ENCODE measurements at places on chromosomes 4 and X. TPM values are rescaled to one million over a fixed set of nuclear protein-coding genes. Genes with fewer than 3 reads are reported as not detected.

TRIM75 gene
- total RNA-seq, result not detected

GRCh38 chr4:36785973-36786372 is 458.6 kb upstream of the NWD2 start:
- DNase-seq, result no peak

DNA sequence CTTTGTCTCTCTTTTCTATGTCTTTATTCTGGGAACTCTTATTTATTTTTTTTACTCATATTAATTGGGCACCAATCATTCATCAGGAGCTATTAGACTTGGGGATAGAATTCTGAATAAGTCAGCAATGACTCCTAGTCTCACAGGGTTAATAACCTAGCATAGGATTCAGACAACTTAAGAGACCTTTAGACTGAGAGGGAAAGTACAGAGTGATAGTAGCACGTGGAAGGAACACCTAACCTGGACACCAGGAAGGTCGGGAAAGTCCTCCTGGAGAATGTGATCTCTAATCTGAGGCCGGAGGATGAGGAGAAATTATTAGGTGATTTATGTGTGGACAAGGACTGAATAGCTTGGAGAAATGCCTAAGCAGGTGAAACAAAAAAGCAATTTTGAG is 3.9 kb upstream of the SYNPO2 start:
- no peak for DNase-seq

MFAP3L gene
- 5.5 TPM for total RNA-seq

DNA sequence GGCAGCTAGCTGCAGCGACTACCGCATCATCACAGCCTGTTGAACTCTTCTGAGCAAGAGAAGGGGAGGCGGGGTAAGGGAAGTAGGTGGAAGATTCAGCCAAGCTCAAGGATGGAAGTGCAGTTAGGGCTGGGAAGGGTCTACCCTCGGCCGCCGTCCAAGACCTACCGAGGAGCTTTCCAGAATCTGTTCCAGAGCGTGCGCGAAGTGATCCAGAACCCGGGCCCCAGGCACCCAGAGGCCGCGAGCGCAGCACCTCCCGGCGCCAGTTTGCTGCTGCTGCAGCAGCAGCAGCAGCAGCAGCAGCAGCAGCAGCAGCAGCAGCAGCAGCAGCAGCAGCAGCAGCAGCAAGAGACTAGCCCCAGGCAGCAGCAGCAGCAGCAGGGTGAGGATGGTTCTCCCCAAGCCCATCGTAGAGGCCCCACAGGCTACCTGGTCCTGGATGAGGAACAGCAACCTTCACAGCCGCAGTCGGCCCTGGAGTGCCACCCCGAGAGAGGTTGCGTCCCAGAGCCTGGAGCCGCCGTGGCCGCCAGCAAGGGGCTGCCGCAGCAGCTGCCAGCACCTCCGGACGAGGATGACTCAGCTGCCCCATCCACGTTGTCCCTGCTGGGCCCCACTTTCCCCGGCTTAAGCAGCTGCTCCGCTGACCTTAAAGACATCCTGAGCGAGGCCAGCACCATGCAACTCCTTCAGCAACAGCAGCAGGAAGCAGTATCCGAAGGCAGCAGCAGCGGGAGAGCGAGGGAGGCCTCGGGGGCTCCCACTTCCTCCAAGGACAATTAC is 1.4 kb downstream of the AR start:
- DNase-seq, result no peak

- no peak for DNase-seq
Measured at GRCh38 chr4:143097751-143098150, 87.0 kb upstream of the USP38 start.

- no peak for DNase-seq
Measured at GRCh38 chr4:16092682-16093319, 9.0 kb upstream of the PROM1 start.

- peak; percentile 65 for DNase-seq
Measured at GRCh38 chrX:106726485-106727437, at the start of gene RNF128. TSS of gene RNF128 (plus strand) at chrX:106726701. CDS start at chrX:106726914, 213 bp downstream.

DNA sequence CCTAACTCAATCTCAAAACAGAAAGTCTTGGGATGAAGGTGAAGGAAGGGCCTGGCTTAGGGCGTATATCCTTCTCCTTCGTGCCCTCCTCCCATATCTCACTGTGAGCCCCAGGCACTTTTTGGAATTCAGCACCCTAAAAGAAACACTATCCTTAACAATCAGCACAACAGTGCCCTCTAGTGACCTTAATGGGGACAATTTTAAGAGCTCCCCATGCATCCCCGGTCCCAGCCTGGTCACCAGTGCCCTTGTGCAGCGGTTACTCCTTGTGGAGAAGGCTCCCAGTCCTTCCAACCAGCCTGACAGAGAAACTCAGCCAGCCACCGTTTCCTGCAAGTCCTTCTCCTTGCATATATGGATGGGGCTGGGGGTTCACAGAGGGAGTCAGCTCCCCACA is 4.2 kb downstream of the PAK3 start:
- peak; percentile 39 for DNase-seq

All from bronchial epithelial cell (primary cell).